HFFc6 (cell line): ENCODE measurements at places on chromosomes 13 and 19. TPM values are rescaled to one million over a fixed set of nuclear protein-coding genes. Genes with fewer than 3 reads are reported as not detected.

ZNF568 gene
- 5.6 to 8.3 TPM (median 6.9 TPM) in 3 replicates for total RNA-seq

PRR19 gene
- total RNA-seq, result 0.85 and 1.1 TPM in 2 replicates

DNA sequence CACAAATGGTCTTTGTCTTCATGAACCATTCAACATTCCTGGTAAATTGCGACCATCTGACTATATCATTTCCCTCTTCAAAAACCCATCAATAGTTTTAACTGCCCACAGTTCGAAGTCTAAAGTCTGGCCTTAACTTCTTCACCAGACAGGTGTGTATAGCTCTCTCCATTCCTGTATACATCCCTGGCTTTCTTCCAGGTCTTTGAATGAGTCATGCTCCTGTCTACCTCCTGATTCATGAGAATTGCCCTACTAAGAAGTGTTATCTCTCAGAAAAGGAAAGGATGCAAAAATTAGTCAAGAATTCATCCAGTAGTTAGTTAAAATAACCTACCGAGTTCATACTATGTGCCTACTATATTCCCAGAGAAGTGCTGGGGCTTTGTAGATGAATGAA lies 225.0 kb downstream of the TBC1D4 start:
- DNase-seq, result no peak

- no peak for DNase-seq
Observed at GRCh38 chr19:16473875-16474392, 2.2 kb upstream of the EPS15L1 start.

DNA sequence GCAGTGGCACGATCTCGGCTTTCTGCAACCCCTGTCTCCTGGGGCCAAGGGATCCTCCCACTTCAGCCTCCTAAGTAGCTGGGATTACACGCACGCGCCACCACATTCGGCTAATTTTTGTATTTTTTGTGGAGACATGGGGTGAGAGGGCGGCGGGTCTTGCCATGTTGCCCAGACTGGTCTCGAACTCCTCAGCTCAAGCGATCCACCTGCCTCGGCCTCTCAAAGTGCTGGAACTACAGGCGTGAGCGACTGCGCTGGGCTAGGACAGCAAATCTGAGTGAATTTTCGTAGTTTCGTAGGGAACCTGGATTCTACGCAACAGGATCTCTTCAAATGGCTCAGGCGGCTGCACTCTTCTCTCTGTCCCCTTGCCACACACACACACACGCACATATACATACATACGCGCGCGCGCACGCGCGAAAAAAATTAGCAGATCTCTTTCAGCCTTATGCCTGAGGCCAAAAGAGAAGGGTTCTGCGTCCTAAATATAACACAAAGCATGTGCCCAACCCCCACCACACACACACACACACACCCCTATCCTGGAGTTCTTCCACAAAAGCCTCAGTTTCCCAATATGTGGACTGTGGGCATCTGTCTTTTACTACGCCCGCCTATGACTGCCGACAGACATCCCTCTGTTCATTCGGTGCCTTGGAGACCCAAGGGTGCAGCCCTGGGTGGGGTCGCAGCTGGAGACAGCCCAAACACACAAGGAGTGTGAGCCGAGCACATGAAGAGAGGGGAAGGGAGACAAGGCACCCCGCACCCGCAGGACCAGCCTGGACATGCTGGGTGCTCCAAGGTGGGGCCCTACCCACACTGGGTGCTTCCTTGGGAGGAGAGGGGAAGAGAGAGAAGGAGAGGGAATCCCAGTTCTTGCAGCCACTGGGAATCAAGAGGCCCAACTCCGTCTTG lies 616 bp downstream of the PINLYP start:
- DNase-seq, result no peak

DNA sequence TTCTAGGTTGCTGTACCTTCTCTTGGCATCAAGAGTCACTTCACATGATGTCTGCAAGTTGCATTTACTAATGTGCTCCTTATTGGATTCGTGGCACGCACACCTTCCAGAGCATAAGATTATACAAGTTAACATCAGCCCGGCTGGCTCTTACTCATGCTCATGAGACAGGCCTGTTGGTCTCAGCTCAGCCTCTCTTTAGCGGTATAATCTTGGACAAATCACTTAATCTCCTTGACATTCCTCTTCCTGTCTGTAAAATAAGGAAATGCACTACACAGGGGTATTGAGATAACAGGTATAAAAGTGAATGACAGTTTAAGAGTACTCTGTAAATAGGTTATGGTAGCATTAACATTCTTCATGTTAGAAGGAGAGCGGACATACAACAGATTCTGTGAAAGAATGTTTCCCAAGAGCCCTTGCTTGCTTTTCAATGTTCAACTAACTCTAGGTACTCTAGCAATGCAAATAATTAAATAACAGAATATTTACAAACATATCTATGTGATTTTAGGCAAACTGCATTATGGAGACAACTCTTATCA lies 181.1 kb downstream of the FGF14 start:
- DNase-seq, result no peak

DNA sequence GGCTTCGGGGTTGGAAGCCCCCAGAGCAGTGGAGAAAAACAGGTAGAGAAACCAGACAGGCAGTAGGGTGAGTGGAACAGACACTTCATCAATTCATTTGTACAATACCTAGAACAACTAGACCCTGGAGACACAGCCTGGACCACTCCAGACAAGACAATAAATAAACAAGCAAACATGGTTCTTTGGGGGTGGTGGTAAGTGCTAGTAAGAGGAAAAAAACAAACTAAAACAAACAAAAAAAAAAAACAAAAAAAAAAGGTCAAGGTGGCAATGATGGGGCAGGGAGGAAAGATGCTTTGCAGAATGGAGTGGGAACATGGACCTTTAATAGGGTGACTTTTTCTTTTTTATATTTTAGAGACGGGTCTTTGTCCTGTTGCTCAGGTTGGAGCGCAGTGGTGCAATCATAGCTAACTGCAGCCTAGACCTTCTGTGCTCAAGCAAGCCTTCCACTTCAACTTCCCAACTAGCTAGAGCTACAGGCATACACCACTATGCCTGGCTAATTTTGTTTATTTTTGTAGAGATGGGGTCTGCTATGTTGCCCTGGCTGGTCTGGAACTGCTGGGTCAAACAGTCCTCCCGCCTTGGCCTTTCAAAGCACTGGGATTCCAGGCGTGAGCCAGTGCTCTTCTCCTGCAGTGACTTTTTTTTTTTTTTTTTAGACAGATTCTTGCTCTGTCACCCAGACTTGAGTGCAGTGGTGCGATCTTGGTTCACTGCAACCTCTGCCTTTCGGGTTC lies 3.1 kb downstream of the JUNB start:
- no peak for DNase-seq

WASF3 gene
- total RNA-seq, result 26.8 to 30.2 TPM (median 30.0 TPM) in 3 replicates

SYT5 gene
- 0.53 to 0.75 TPM in 2 of 3 replicates, not detected in the other for total RNA-seq

QPCTL gene
- total RNA-seq, result 21.2 and 29.0 TPM in 2 replicates

- no peak for DNase-seq
Observed at GRCh38 chr13:108214441-108215271, 680 bp downstream of the LIG4 start.

DNA sequence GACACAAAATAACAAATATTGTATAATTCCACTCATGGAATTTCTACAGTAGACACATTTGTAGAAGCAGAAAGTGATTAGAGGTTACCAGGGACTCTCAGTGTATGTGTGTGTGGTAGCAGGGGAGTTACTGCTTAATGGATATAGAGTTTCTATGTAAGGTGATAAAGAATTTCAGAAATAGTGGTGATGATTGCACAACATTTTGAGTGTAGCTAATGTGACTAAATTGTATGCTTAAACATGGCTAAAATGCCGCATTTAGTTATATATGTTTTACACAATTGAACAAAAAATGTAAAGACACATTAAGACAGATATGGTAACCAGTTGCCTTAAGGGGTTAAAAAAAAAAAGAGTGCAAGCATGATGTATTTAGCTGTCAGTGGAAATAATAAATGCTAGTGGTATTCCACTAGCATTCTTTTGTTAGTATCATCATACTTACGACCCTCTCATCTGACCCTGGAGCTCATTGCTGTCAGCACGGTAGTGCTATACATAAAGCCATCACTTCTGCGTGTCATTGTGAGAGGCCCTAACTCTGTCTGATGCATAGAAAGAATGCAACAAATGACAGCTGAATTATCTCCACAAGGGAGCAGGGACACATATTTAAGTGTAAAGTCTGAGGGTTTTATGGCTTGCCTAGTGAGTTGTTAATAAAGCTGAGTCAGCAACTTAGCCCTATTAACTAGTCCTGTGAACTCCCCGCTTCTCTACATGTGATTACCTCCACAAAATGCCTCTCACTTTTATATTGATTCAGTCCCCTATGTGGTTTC lies 134.1 kb upstream of the RXFP2 start:
- no peak for DNase-seq

DNA sequence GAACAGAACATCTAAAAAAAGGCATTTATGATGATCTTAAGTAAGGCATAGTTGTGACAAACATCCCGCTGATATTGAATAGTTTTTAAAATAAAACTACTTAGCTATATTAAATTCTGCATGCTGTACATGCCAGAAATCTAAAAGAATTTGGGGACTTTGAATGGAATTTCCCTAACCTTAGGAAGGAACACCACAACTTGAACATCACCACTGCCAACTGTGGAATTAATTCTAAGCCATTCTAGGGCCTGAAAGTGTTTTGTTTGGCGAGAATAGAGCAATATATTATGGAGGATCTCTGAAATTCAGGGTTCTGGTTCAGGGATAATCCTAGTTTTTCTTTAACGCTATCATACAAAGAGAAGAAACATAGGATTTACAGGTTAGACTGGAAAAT lies 17.8 kb upstream of the LATS2 start:
- DNase-seq, result no peak

GRCh38 chr13:74835579-74835978 lies 646.4 kb downstream of the TBC1D4 start:
- DNase-seq, result no peak

DNA sequence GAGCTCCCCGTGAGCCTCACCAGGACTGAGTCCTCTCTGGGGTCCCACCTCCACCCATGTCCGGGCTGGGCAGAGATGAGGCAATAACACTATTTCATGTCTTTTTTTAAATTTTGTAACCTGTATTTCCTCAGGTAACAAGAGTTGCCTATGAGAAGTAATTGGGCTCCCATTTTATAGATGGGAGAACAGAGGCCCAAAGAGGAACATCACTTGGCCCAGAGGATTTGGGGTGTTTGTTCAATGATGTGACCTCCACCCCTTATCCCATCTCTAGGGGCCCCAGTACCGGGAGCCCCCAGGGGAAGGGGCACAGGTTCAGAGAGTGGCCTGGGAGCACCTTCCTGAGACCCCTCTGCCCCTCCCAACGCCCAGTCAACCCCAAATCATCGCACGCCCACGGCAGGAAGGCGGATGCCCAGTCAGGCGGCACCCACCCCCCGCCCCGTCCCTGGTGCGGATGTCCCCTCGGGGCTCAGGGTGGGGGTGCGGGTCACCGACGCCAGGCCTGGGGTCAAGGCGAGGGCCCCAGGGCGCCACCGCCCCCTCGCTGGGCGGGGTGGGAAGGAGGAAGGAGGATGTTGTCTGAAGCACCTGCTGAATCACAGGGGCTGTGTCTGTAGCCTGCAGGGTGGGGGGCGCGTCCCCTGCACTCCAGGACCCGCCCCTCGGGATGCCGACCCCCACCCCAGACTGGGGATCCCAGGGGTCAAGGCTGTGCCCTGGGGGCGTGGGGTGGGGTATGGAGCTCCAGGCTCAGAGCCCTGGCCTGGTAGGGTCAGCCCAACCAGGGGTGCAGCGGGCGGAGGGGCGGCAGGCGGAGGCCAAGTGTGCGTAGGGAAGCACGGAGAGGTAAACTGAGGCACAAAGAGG lies 9.0 kb upstream of the CIRBP start:
- DNase-seq, result no peak

GPR32 gene
- total RNA-seq, result not detected in 2 replicates

GRCh38 chr19:55549500-55550320 lies 4.4 kb upstream of the SBK3 start:
- DNase-seq, result peak; percentile 90

ZNF878 gene
- total RNA-seq, result not detected in 3 replicates

- DNase-seq, result no peak
Observed at GRCh38 chr19:2083174-2083854, 12.8 kb downstream of the MOB3A start.

RFPL4A gene
- total RNA-seq, result not detected in 3 replicates

DNA sequence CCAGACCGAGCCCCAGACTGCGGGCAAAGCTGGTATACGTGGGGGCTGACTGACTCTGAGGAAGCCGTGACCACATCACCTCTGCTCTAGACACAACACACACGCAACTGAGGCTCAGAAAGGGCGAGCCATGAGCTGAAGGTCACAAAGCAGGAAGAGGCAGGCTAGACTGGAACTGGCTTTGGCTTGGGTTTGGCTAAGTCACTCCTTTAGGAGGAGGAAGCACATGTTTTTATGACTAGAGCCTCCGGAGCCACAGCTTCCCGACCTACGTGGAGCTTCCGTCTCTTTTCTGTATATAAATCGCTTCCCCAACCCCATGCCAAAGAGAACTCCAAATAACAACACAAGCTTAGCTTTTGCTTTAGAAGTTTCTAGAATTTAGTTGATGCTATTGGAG lies 48.0 kb downstream of the RFX2 start:
- DNase-seq, result no peak

FGF21 gene
- not detected in 3 replicates for total RNA-seq

- DNase-seq, result no peak
Observed at GRCh38 chr13:112434937-112435523, 58.9 kb downstream of the SPACA7 start.
